Cortex of kidney (tissue), 1 donor: ENCODE measurements at places on chromosomes 7 and 10.

DNA sequence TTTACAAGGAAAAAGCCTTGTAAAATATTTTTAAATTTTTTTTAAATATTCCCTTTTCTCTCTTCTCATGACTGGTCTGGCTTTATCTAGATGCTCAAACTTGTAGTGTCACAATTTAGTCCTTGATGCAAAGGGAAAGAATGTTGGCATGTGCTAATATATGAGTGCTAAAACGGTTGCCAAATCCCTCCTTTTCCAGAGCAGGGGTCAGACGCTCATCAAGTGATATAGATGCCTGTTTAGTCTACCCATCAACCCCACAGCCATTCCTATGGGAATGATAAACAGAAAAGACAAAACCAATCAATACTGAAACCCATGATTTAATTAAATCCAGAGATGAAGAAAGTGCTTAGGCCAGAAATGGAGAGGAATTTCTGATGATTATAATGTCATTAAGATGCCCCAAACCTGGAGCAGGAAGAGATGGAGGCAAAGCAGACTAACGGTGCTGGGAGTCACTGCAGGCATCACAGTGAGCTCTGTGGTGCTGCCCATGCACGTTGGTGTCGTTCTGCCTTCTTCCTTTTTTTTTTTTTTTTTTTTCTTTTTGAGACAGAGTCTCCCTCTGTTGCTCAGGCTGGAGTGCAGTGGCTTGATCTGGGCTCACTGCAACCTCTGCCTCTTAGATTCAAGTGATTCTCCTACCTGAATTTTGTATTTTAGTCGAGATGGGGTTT lies 210.1 kb upstream of the STK17A start:
- DNase-seq = no peak

DNA sequence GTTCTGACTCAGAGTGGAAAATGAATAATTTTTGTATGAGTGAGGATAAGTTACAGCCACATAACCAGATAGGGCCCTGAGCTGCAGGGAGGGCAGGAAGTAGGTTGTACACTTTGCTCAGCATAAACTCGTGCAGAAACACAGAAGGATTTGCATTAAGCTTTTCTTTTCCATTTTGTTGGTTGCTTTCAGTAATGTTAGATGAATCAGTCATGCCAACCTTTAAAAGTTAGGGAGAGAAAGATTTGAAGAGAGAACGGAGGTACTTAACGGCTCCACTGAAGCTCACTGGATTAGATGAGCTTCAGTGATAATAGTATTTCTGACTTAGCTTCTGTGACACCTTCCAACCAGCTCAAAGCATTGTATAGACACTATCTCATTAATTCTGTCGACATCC lies 348.1 kb downstream of the GATA3 start:
- DNase-seq = no peak

- DNase-seq = no peak
These were observed 37.0 kb upstream of the EGR2 start for GRCh38 chr10:62852961-62853702.

DNA sequence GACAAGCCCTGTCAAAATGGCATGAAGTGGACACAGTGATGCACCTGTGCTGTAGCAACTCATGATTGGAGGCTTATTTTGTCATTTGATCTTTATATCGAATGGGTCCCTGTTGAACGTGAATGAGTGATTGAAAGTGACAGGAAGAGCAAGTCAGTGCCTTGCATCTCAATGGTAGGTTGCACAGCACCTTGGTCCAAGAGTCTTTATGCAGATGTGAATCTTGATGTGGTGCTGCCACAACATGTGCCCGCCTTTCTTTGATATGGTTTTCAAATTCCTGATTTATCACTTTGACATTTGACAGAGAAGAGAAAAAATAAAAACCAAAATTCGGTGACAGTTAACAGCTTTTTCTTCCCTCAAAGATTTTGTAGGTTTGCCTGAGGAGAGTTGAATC lies 1182.4 kb downstream of the DNAJB9 start:
- no peak for DNase-seq

DNA sequence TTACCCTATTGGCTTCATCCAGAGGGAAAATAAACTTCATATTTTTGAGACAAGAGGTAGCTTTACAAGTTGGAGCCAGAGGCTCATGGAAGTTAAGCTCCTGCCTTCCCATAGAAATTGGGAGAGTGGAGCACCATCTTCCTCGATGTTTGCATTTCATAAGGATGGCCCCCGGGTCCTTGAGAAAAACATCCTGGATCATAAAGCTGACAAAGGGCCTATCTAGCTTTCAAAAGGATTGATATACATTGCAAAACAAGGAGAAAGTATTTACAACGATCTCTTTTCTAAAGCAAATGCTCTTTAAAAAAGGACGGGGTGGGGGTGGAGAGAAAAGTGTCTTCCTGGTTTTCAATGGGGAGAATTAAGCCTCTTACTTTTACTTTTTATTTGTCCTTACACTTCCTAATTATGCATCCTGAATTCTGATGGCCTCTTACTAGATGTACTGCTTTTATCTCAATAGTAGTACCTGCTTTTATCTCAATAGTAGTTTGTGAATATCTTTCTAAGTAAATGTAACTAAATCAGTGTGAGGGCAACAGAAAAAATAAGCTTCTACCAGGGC lies 65.6 kb downstream of the PTPRZ1 start:
- no peak for DNase-seq

- no peak for DNase-seq
These were observed 31.3 kb upstream of the NME8 start for GRCh38 chr7:37816922-37817590.

- no peak for DNase-seq
These were observed 47.2 kb downstream of the MYL10 start for GRCh38 chr7:101581891-101582290.

- no peak for DNase-seq
These were observed 137.8 kb upstream of the CNTNAP2 start for GRCh38 chr7:145978769-145979168.

DNA sequence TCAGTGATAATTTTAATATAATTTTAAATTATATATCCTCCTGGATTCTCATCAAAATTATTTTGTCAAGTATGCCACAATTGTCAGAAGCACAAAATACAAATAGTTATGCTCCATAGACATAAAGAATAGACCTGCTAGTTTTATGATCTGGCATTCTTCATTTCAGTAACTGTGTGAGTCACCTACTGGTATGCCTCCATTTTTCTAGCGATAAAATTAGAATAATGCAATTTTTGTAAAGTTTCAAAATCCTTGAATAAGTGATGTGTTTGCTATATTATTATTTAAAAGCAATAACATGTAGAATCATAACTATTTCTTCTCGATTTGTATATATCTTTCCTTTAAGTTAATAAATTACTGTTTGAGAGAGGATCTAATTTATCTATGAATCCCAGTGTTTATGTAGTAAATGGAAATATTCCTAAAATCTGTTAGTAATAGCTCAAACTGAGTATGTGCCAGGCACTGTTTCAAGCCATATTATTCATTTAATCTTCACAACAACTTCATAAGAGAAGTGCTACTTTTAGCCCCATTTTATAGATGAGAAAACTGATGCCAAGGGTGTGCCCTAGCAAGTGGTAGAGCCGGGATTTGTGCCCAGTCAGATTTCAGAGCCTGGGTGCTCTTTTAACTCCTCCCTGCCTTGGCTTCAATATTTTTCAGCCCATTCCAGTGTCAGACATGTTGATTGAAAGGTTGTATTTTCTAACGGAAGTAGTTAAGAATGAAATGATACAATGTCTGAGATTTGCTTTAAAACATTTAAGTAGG lies 38.4 kb downstream of the NET1 start:
- no peak for DNase-seq

DNA sequence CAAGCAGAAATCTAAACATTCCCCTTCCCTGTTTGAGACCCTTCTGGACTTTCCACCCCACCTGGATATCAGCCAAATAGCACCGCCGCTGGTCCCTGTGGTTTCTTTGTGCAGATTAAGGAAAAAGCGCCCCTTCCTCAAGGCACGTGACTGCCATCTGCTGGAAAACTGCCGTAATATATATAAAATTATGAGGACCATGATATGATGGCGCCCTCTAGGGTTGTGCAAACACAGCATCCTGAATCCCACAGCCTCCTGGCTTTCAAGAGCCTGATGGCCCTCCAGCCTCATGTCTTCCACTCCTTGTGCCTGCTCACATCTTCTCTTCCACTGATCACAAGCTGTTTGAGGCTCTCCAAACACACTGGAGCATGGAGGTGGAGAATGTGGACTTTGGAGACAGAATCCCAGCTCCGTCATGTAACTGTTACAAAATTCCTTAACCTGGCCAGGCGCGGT lies 121.3 kb downstream of the MYL10 start:
- no peak for DNase-seq

- no peak for DNase-seq
These were observed 47.4 kb downstream of the CUL2 start for GRCh38 chr10:35042783-35043182.

DNA sequence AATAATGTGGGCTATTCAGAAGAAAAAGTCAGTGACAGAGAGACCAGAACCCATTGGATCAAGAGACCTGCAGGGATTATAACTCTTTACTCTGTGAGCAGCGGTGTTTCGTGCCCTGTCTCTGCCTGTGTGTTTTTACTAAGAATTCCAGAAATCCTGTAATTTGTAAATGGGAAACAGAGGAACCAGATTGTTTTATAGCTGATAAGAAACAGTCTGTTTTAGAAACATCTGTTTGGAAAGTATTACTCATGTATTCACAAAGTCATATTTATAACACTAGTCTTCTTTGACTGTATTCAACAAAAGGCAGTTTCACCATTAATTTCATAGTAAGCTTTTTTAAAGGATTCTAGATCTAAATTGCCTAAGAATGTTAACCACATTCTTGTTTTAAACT lies 30.0 kb upstream of the VDAC2 start:
- DNase-seq = no peak

GRCh38 chr10:95474228-95475002 lies 86.8 kb downstream of the SORBS1 start:
- DNase-seq = no peak

GRCh38 chr10:4701016-4701415 lies 125.0 kb upstream of the AKR1E2 start:
- DNase-seq = no peak

GRCh38 chr10:116960066-116960776 lies 44.8 kb downstream of the SHTN1 start:
- no peak for DNase-seq

GRCh38 chr7:2229467-2229866 lies 3.3 kb downstream of the MAD1L1 start:
- no peak for DNase-seq

DNA sequence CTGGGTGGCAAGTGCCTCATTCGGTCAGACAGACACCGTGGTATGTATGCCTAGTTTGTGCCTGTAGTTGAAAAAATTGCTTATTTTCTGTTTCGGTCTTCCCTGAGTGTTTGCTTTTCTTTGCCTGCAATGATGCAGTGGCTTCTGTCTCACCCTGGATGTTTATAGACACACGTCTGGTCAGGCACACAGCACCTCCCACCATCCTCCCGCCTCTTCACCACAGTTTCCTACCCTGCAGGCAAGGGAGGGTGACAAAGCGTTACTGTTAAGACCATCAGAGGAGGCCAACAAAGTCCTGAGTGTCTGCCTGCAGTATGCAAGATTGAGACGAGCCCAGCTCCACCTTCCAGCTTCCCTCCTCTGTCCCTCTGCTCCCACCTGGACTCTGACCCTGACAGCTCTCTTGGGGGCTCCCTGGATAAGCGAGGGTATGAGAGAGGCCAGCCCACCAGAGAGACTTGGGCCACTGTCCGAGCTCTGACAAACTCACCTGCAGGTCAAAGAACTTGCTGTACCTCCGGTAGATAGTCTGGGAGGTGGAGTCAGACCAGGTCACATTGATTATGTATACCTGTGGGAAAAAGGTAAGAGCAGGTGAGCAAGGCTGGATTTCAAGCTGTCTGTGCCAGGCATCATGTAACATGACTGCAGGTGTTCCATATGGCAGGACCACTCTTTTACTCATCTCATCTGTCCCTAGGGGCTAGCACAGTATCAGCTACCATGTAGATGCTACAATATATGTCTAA lies 54.4 kb downstream of the SH3PXD2A start:
- DNase-seq = no peak

- no peak for DNase-seq
These were observed 42.3 kb downstream of the HIPK2 start for GRCh38 chr7:139735466-139735865.

GRCh38 chr7:142313528-142313927 lies 55.7 kb upstream of the PRSS58 start:
- DNase-seq = no peak

GRCh38 chr7:144997512-144997911 lies 161.7 kb upstream of the TPK1 start:
- no peak for DNase-seq

GRCh38 chr10:117449636-117450035 lies 74.4 kb upstream of the PDZD8 start:
- no peak for DNase-seq

DNA sequence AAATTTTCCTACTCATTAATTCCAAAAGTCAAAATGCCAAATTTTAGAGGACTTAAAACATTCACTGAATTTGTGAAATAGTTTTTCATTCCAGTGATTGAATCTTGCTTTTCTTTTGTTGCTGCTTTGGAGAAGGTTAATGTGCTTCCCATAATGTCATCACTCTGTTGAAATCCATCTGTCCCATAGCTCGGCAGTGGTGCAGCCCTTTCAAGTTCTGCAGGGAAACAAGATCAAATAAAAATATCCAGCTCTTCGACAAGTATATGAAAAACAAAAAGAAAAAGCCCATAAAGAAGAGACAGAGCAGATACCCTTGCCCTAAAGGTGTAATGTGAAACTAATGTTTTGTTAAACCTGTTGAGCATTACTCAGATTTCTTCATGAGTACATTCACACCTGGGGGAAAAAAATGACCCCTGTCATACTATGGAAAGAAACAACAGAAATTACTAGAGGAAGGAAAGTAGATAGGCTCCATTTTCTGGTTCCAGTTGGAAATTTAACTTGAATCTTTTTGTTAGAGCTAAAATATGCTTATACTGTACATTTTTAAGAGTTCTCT lies 35.1 kb downstream of the AGR3 start:
- DNase-seq = no peak

DNA sequence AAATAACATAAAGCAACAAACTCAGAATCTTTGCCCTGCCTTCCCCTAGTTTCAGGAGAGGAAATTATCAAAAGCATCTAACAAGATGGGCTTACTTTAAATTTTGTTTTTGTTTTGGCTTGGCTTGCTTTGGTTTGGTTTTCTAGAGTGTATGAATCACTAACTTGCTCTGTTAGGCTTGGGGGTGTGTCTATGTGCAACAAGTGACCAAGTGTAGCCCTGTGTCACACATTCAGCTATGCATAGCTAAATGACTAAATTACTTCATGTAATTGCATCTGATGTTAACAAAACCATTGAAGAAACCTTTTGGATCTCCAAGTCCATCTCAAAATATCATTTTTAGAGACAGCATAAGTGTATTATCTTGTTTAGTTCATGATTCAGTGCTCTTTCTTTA lies 251.0 kb downstream of the TFEC start:
- DNase-seq = no peak

- no peak for DNase-seq
These were observed 447.9 kb upstream of the PFKP start for GRCh38 chr10:2619472-2619871.

GRCh38 chr7:65974191-65974801 lies 7.7 kb downstream of the GUSB start:
- no peak for DNase-seq

GRCh38 chr10:127524908-127525665 lies 24.0 kb upstream of the NPS start:
- no peak for DNase-seq
